ENCODE measurements at places on chromosomes 11 and 22. TPM values are rescaled to one million over a fixed set of nuclear protein-coding genes. Genes with fewer than 3 reads are reported as not detected.
A peak's percentile ranks its signal among the peaks of the same experiment; 100 is the strongest.

The CFAP300 gene
- total RNA-seq = 11.3 TPM

The KIRREL3 gene
- total RNA-seq = not detected

The MN1 gene
- 8.4 TPM for total RNA-seq

The CCDC73 gene
- not detected for total RNA-seq

The DBX1 gene
- total RNA-seq = not detected

The C11orf42 gene
- not detected for total RNA-seq

The FAU gene
- 920 TPM for total RNA-seq

The FGF3 gene
- not detected for total RNA-seq

The USP35 gene
- 4.8 TPM for total RNA-seq

The OR4D5 gene
- not detected for total RNA-seq

The OR51Q1 gene
- total RNA-seq = not detected

GRCh38 chr22:27729246-27729645 is 72.3 kb downstream of the MN1 start:
- DNase-seq = no peak
- no peak overlapping the region for H3K27ac ChIP-seq
- H3K4me3 ChIP-seq = no peak overlapping the region
- no peaks in the 10 kb centered on the region for H3K36me3 ChIP-seq
- peaks cover 18% of the 10 kb centered on the region for H3K4me1 ChIP-seq
- H3K27me3 ChIP-seq = no peaks in the 10 kb centered on the region

GRCh38 chr11:71459767-71460320 is 6.8 kb downstream of the NADSYN1 start:
- no peaks in the 10 kb centered on the region for H3K4me1 ChIP-seq
- H3K27me3 ChIP-seq = no peaks in the 10 kb centered on the region

DNA sequence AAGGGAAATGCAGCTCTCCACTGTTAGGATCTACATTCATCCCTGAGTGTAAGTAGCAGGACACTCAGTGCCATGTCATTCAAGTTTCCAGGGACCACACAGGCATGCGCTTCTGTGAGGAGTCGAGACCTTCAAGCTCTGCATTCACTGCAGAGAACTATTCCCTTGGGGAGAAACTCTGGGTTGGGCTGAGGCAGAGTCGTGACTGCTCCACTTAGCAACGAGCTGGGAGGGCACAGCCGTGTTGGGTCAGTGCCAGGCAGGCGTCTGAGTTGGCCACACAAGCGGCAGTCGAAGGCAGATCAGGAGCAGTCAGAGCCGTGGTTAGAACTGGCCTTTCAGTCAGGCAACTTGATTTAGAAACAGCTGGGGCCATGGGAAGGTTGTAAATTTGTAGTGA is 14.7 kb downstream of the MPEG1 start:
- H3K27ac ChIP-seq = no peak overlapping the region
- no peaks in the 10 kb centered on the region for H3K27me3 ChIP-seq
- H3K4me3 ChIP-seq = no peak overlapping the region
- peak; percentile 89 for DNase-seq

DNA sequence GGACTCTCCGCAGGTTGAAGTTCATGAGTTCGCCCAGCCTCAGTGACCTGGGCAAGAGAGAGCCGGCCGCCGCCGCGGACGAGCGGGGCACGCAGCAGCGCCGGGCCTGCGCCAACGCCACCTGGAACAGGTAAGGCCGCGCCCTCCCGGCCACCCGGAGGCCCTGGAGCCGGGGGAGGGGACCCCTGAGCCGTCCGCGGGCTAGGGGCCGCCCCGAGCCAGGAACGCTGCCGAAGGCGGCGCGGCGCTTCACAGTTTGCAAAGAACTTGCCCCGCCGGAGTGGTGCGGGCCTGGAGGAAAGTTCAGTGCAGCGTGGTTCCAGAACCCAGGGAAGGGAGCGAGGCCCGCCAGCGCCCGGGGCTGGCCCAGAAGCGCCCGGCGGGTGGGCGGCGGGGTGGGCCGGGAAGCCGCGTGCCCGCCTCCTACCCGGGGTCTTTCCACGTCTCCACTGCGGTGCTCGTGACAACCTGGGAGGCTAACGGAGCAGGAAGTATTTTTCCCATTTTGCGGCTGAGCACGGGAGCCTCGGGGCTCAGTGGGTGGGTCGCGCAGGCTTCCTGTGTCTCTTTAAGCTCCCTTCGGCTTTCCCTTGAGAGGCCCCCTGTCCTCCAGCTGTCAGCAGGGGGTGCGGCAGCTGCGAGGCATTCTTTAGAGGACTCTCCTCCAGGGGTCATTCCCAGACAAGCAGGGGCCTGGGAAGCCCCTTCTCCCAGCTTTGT is 635 bp downstream of the PRR5 start:
- peak overlapping the region; percentile 87 for H3K4me3 ChIP-seq
- H3K27me3 ChIP-seq = no peaks in the 10 kb centered on the region
- DNase-seq = peak; percentile 67
- peaks cover 4% of the 10 kb centered on the region for H3K4me1 ChIP-seq
- peak overlapping the region; percentile 64 for H3K27ac ChIP-seq
- H3K36me3 ChIP-seq = no peaks in the 10 kb centered on the region

- no peaks in the 10 kb centered on the region for H3K27me3 ChIP-seq
- no peaks in the 10 kb centered on the region for H3K36me3 ChIP-seq
- no peak overlapping the region for H3K27ac ChIP-seq
- H3K4me1 ChIP-seq = no peaks in the 10 kb centered on the region
- DNase-seq = no peak
- H3K4me3 ChIP-seq = no peak overlapping the region
These were observed 42.3 kb downstream of the TRMU start for GRCh38 chr22:46377525-46378425.

DNA sequence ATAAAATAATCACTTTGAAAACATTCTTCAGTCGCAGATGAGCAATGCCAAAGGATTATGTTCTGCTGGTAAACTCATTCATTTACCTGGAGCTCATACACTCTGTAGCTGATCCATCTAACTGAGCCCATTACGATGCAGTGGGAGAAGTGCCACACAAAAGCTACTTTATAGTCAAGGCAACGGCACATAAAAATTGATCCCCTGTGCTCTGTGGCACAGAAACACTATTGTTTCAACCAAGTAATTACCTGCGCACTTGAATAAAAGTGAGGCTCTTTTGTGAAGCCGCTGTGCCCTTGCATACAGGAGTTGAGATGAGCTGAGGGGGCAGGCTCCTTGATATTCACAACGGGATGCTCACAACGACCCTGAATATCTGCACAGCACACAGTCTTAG is 7.2 kb downstream of the DKK3 start:
- peaks cover 20% of the 10 kb centered on the region for H3K27me3 ChIP-seq
- H3K4me3 ChIP-seq = no peak overlapping the region
- H3K36me3 ChIP-seq = no peaks in the 10 kb centered on the region
- no peaks in the 10 kb centered on the region for H3K4me1 ChIP-seq

DNA sequence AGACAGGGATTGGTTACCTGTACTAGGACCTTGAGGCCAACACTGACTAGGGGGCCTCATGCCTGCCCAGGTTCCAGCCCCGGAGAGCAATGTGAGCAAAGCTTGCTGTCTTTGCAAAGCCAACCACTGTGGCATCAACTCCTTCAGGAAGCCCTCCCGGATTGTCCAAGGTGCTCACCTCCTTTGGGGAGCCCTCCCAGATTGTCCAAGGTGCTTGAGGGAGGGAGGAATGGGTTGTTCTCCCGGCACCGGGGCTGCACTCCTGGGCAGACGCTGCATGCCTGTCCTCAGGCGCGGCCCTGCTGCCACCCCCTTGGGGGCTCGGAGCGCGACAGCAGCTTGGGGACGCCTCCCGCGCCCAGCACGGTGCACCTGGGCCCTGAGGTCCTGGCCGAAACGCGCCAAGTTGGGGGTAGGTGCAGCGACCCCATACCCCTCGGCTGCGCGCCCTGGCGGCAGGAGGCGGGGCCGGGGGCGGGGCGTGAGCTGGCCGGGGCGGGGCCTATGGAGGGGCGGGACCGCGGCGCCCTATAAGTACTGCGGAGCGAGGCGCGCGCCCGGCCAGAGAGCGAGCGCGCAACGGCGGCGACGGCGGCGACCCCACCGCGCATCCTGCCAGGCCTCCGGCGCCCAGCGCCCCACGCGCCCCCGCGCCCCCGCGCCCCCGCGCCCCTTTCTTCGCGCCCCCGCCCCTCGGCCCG is at the start of gene CD81:
CD81 (plus strand) TSS at position 560 of the 701 bp plus-strand sequence. CDS start 240 bp downstream, outside the sequence.
- DNase-seq = peak; percentile 34
- H3K36me3 ChIP-seq = no peaks in the 10 kb centered on the region
- no peaks in the 10 kb centered on the region for H3K27me3 ChIP-seq
- H3K4me3 ChIP-seq = peak within 1 kb of the TSS; percentile 91
- H3K4me1 ChIP-seq = peaks cover 6% of the 10 kb centered on the region

GRCh38 chr11:34184505-34185015 is 79.1 kb downstream of the NAT10 start:
- no peak overlapping the region for H3K27ac ChIP-seq
- H3K36me3 ChIP-seq = no peaks in the 10 kb centered on the region
- DNase-seq = no peak
- H3K4me3 ChIP-seq = no peak overlapping the region
- peaks cover 29% of the 10 kb centered on the region for H3K4me1 ChIP-seq

DNA sequence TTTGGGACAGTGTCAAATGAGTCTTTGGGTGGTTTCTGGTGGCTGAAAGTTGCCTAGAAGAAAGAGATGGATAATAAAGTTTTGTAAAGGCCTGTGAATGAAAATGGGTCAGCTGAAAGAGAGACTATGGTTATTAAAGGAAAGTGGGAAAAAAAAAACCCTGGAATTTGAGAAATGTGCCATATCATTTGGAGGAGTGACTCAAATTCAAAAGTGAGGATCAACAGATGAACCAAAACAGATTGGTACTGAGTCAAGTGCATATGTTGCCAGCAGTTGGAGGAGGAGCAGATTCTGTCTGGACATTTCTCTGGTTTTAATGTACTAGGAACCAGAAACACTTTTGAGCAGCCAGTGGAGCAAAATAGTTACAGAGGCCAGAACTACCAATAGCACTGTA is 339.8 kb downstream of the KCNA4 start:
- no peaks in the 10 kb centered on the region for H3K4me1 ChIP-seq
- H3K4me3 ChIP-seq = no peak overlapping the region
- no peak overlapping the region for H3K27ac ChIP-seq
- H3K36me3 ChIP-seq = no peaks in the 10 kb centered on the region
- no peaks in the 10 kb centered on the region for H3K27me3 ChIP-seq

GRCh38 chr22:40116496-40117200 is 61.1 kb upstream of the TNRC6B start:
- no peak for DNase-seq
- H3K27me3 ChIP-seq = no peaks in the 10 kb centered on the region

DNA sequence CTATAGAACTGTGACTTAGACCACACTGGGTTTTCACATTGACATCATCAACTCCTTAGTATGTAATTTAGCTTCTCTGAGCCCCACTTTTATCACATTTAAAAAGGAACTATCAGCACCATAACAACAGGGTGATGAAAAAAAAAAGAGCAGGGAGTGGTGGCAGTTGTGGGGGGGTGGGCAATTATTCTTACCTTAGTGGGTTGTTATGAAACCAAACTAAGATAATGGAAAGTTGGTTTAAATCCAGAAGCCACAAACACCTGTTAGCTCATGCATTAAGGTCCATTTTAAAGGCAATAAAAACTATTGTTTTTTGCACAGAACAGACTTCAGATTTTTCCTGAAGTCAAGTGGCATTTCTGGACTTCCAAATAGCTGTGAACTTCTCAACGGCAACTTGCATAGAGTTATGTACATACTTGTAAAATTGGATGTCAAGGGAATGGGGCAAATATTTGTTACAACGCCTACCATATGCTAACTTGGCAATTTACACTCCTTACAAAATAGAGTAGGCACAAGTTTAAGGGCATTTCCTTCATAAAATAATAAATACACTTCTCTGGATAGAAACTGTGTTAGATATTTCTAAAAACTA is 793.6 kb downstream of the DLG2 start:
- H3K27me3 ChIP-seq = peaks cover 12% of the 10 kb centered on the region
- H3K4me3 ChIP-seq = no peak overlapping the region
- DNase-seq = no peak
- no peak overlapping the region for H3K27ac ChIP-seq

GRCh38 chr11:62000539-62001446 is 33.4 kb upstream of the FTH1 start:
- no peak overlapping the region for H3K4me3 ChIP-seq
- no peak for DNase-seq
- no peaks in the 10 kb centered on the region for H3K36me3 ChIP-seq
- no peak overlapping the region for H3K27ac ChIP-seq

- no peak for DNase-seq
- H3K27me3 ChIP-seq = no peaks in the 10 kb centered on the region
- no peak overlapping the region for H3K27ac ChIP-seq
- no peaks in the 10 kb centered on the region for H3K36me3 ChIP-seq
- H3K4me1 ChIP-seq = no peaks in the 10 kb centered on the region
- no peak overlapping the region for H3K4me3 ChIP-seq
These were observed 58.2 kb upstream of the GNAZ start for GRCh38 chr22:23012081-23012622.

DNA sequence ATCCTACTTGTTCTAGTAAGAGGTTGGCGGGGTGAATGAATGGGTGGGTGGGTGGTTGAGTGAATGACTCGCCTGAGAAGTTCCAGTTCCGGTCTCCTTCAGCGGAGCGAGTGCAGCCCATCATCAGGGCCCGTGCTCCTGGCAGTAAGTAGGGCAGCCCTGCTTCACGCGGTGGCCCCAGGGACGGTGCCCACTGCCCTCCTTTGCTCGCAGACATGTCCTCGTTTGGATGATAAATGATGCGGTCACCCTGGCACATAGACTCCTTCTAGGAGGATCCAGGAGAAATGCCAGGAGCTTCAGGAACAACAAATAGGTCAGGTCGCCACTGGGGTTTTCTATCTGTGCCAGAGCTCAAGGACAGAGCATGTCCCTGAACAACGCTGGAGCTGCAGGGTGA is 370.8 kb downstream of the CTTN start:
- no peaks in the 10 kb centered on the region for H3K27me3 ChIP-seq
- H3K27ac ChIP-seq = no peak overlapping the region
- DNase-seq = no peak
- H3K4me3 ChIP-seq = no peak overlapping the region
- no peaks in the 10 kb centered on the region for H3K4me1 ChIP-seq

DNA sequence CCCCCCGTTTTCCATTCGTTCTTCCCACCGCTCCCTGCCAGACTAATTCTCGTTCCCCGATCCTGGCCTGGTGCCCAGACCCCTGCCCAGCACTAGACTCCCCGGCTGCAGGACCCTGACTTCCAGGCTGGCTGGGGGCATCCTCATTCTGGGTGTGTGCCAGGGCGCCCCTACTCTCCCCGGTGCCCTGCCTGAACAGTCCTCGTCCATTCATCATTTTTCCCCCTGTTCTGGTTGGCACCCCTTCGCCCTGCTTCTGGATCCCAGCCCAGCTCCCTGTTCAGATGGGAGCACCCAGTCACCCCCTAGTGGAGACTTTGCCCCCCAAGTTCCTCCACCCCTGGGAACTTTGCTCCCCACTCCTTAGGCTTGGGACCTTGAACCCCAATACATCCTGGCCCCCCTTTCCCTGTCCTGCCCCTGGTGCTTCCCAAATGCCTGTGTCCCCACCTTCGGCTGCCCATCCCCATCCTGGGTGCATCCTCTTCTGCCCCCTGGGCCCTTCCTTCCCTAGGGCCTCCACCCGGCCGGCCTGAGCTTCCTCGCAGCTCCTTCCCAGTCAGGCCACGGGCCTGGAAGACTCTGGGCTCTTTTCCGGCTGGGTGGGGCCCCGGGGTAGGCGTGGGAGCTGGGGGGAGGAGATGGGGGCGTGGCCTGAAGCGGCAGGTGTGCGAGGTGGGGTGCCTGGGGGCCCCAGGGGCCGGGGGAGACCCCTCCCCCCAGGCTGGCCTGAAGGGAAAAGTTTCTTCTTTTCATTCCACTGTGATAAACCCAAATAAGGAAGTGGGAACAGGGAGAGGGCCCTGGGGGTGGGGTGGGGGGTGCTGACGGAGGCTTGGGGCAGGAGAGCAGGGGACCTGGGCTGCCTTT is 908 bp downstream of the PLCB3 start:
- H3K4me3 ChIP-seq = peak overlapping the region; percentile 79
- DNase-seq = peak; percentile 55
- H3K4me1 ChIP-seq = peaks cover 27% of the 10 kb centered on the region
- peak overlapping the region; percentile 68 for H3K27ac ChIP-seq

- no peaks in the 10 kb centered on the region for H3K4me1 ChIP-seq
- H3K27me3 ChIP-seq = no peaks in the 10 kb centered on the region
- H3K4me3 ChIP-seq = no peak within 1 kb of the TSS
- no peak for DNase-seq
These were observed at the start of gene KCTD14 for GRCh38 chr11:78022397-78023396. KCTD14 (minus strand) TSS chr11:78023276; CDS start chr11:78023249, 27 bp downstream.
